Right lobe of liver (tissue), 6 donors: ENCODE measurements at places on chromosomes 1 and 21. TPM values are rescaled to one million over a fixed set of nuclear protein-coding genes. Genes with fewer than 3 reads are reported as not detected.

GRCh38 chr1:181057079-181057478 lies 23.3 kb downstream of the MR1 start:
- DNase-seq, result no peak
- H3K27me3 ChIP-seq, result no peaks in the 10 kb centered on the region
- no peaks in the 10 kb centered on the region for H3K36me3 ChIP-seq
- no peak overlapping the region for H3K4me3 ChIP-seq

DNA sequence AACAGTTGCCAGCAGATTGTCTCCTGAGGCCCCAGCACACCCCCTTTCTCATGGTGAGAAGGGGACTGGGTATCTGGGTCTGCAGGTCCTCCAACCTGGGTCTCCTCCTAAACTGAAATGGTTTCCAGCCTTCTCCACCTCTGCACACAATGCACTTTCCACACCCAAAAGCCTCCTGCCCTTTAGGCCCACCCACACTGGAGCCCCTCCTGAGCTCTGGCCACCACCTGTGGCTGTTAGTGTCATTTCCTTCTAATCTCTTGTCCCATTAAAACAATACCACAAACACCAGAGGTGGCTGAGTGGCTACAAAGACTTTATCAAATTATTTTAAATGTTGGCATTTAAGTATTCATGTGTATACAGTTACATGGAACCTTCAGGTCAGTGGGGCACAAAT lies 11.5 kb downstream of the GPR3 start:
- peaks cover 21% of the 10 kb centered on the region for H3K36me3 ChIP-seq
- no peak overlapping the region for H3K4me3 ChIP-seq
- H3K27ac ChIP-seq, result no peak overlapping the region

- no peaks in the 10 kb centered on the region for H3K36me3 ChIP-seq
- H3K27me3 ChIP-seq, result no peaks in the 10 kb centered on the region
- no peak overlapping the region for H3K27ac ChIP-seq
- no peak for DNase-seq
Observed at GRCh38 chr1:87620807-87621206, 292.1 kb downstream of the LMO4 start.

DNA sequence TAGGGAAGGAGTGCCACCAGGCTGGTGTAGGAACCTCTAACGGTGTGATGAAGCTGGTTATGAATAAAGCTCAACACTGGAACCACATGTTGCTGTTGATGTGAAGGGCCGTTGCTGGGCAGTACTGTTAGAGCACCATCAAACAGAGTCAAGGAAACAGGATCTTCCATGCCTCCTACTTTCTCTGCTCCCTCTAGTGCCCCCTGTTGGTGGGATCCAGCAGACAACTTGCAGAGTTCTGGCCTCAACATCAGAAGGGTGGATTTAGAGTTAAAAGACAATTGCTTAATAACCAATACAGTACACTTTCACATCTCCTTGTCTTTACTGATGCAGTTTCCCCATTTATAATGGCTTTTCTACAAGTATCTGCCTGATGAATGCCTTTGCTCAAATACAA lies 336.4 kb downstream of the NTNG1 start:
- no peak overlapping the region for H3K27ac ChIP-seq
- no peaks in the 10 kb centered on the region for H3K4me1 ChIP-seq
- DNase-seq, result no peak
- H3K4me3 ChIP-seq, result no peak overlapping the region

- no peaks in the 10 kb centered on the region for H3K27me3 ChIP-seq
- peak; percentile 46 for DNase-seq
- no peak overlapping the region for H3K27ac ChIP-seq
- H3K4me1 ChIP-seq, result no peaks in the 10 kb centered on the region
Observed at GRCh38 chr21:42469272-42469671, 26.8 kb downstream of the RSPH1 start.

DNA sequence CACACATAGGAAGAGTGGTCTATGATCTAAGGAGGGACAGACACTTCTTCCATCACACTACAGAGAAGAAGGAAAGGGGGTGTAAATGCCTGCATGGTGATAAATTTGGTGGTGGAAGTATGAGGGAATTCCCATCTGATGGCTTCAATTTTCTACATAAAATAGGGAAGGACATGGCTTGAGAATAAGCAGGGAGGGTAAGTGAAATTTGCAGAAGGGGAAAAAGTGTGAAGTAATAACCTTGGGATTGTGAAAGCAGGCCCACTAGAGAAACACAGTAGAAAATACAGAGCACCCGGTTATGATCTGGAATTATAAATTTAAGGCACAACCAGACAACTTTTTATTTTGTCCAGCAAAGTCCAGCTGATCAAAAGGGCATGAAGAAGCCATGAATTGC lies 22.7 kb upstream of the HIVEP3 start:
- DNase-seq, result no peak
- H3K27ac ChIP-seq, result no peak overlapping the region
- H3K4me3 ChIP-seq, result no peak overlapping the region
- no peaks in the 10 kb centered on the region for H3K27me3 ChIP-seq
- no peaks in the 10 kb centered on the region for H3K36me3 ChIP-seq

The HORMAD1 gene
- total RNA-seq, result not detected
